ENCODE measurements at places on chromosomes 13 and 19.

GRCh38 chr13:30108913-30109237, 198.5 kb downstream of the KATNAL1 start:
- no peak for DNase-seq

GRCh38 chr13:77386880-77387606, 60.1 kb upstream of the MYCBP2 start:
- peak; percentile 87 for DNase-seq

DNA sequence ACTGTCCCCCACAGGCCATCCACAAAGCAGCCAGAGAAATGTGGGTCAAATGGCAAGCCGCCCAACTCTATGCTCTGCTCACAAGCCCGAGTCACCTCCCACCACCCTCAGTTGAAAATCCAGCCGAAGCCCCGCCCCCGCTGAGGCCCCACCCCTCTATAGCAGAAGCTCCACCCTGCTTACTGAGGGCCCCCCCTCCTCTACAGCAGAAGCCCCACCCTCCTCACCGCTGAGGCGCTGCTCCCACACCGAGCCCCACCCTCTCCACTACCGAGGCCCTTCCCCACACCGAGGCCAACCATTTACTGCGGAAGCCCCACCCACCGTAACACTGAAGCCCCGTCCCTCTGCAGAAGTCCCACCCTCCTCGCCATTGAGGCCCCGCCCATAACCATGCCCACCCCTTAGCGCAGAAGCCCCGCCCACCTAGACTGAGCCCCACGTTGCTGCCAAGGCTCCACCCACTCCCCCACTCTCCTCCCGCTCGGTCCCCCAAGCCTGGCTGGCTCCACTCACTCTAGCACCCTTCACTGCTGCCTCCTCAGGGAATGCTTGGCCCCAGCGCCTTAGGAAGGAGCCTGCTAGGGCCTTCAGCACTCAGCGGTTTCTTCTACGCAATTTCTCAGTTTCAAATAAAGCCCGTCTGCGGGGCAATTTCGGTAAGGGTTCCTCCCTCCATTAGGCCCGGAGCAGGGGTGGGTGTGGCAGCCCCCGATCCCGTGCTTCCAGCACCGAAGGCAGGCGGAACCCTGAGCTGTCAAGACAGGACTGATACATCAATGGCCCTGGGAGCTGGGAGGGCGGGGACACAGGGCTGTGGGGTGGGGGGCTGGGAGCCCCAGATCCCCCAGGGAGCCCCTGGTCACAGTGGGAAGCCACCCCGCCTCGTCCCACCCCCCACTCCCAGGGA, 9.0 kb upstream of the MYDGF start:
- no peak for DNase-seq

- no peak for DNase-seq
Measured at GRCh38 chr13:66322193-66322740, 907.9 kb downstream of the PCDH9 start.

DNA sequence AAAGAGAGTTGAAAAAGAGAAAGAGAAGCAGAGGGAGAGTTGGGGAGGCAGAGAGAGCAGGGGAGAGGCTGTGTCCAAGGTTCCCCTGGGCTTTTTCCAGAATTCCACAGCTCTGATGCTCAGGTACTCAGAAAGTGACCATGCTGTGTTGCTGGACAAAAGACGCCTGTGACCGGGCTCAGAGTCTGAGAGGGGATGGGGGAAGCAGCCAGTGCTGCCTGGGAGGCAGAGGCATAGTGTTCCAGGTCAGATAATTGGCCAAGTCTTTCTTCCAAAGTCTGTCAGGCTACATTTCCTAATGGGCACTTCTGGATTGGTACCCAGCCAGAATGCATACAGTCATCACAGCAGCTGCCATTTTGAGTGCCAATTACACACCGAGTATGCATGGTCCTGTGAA, 86.1 kb downstream of the PTPRS start:
- DNase-seq, result no peak

DNA sequence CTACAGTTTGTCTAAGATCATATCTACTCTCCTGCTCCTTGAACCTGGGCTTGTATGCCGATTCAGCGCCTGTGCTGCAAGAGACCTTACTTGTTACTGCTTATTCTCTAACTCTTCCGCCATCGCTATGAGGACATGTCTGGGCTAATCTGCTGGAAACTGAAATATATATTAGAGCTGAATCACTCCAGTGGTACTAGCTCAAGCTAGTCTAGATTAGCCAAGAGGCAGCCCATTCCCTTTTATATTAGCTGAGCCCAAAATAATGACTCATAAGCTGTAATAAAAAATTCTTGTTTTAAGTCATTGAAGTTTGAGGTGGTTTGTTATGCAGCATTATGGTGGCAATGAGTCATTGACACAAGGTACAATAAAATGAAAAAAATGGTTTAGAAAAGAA, 52.8 kb downstream of the SLC6A16 start:
- DNase-seq, result no peak

All from vagina (tissue), 2 donors.